Stimulated activated CD4-positive, alpha-beta T cell treated with anti-CD3 and anti-CD28 coated beads, Interleukin-15, amount 100 ng/mL, for 1 hour (primary cell): ENCODE measurements at places on chromosomes 7 and 10.

GRCh38 chr10:125006188-125006680, 64.3 kb downstream of the ZRANB1 start:
- no peak for DNase-seq

- DNase-seq = no peak
Observed at GRCh38 chr10:79981450-79982361, 32.8 kb upstream of the SFTPD start.

DNA sequence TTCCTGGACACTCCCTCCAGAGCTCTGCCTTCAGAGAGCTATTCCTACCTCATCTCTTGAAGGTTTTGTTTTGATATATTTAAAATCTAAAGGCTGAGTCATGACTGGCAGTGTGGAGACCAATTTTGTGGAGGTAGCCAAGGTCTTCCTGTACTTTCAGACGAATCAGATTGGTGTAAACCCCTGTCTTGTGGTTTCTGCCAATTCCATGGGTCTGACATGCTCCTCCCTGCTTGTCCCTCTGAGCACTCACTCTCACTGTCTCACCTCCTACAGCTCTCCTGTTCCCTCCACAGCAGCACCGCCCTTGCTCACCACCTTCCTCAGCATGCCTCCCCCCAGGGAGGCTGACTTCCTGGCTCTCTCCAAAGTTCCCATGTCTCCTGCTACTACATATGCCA, 179.8 kb downstream of the NPSR1 start:
- DNase-seq = no peak

- DNase-seq = no peak
Observed at GRCh38 chr7:20298486-20298901, 32.2 kb upstream of the ITGB8 start.

GRCh38 chr10:47259466-47259865, 40.5 kb upstream of the GDF10 start:
- DNase-seq = no peak

DNA sequence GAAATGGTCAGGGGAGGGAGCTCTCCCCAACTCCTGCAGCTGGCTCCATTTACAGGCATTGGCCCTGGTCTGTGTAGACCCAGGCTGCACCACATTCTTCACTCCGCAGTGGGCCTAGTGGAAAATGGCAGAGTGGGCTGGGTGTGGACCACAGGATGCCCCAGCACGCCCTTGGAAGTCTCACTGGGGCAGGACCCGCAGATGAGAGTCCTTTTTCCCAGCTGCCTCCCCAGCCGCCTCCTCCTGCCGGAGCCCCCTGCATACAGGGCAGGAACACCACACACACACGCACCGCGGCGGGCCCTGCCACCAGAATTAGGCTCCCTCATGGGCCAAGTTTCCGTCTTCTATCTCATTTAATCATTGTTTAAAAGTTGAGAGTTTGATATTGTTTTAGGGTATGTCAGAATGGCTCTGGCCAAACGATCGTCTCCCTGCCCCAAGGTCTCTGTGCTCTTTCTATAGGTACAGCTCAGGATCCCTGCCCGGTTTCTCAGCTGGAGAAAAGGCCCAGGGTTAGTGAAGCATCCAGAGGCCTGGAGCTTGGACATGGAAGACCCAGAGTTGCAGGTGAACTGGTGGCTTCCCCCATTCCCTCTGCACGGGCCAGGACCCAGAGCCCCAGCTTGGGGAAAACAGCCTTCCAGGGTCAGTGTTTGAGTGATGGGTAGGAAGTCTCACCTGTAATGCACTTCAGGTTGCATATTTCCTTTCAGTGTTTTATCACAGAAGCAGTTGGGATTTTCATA, 42.0 kb downstream of the ZNF467 start:
- DNase-seq = no peak

DNA sequence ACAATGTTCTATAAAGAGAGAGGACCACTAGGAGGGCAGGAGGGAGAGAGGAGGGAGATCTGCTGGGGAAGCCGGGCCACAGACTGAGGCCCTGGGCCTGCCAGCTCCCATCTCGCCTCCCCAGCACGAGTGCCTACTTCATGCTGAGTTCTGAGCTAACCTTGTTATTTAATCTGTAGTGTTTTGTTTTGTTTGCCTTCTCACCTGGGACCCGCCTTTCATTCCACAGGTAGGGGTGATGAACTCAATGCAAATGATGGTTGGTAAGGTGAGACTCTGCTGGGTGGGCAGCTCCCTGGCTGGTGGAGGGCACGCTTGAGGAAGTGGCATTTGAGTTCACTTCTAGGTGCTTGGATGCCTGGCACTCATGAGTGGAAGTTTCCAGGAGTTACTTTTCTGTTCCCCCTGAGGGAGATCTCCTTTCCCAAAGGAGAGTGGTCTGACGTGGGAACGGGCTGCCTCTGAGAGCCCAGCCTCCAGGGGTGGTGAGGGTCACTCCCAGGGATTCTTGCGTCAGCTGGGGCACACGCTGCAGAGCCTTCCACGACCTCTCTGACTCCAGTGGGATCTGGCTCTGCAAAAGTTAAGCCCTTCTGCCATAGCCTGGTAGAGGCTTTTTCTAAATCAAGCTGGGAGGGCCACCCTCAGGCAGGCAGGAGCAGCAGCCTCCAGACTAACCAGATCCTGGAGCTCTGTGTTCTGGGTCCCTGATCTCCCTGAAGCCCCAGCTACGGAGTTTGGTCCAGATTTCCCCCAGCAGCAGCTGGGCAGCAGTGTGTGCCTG, 22.4 kb downstream of the UBTD1 start:
- DNase-seq = no peak

DNA sequence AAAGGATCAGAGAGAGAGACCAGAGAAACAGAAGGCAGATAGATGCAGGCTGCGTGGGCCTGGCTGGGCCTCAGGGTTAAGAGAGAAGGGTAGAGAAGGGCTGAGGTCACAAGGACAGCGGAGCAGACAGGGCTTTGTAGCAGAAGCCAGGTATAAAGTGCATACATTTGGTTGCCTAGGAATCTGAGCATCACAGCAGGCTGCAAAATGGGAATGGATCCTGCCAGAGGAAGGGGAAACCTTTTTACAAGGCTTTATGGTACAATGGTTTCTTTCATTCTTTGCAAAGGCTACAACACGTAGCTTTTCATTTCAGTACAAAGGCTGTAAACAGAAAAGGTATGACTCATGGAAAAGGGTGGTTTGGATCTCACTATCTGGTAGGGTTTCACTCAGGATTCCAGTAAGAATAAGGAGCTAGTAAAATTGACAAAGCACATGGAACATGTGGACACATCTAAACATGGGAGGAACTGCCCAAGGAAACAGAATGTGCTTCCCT, 275.1 kb downstream of the DOCK4 start:
- DNase-seq = no peak

DNA sequence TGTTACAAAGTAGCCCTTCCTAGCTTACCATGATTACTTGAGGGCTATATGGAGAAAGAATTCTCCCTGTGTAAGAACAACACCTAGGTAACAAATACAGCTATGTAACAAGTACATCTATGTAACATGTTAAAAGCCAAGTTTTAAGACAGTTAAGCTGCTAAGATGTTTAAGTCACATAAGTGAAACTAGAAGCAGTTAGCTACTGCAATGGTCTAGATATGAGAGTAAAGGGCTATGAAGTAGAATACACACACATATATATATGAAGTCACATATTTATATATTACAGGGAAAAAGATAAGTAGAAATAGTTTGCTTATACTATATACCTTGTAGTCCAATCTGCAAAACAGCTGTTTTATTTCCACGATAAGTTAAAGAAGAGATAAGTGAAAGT, 14.4 kb downstream of the POT1 start:
- no peak for DNase-seq

DNA sequence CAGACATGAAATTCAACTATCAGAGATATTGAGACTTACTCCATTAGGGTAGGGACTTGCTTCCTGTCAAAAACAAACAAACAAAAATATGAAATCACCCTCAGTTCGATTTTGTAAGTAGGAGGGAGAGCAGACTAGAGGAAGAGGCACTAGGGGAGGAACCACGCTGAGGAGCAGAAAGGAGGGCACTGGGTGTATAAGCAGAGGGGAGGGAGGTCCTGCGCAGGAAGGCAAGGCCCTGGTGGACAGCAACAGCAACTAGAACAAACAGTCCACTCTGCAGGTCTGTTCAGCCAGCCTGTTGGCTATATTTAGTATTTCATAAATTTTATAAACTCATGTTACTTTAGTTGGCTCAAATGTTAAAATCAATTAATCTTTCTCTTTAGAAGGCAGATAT, 937.1 kb upstream of the C7orf33 start:
- no peak for DNase-seq

- no peak for DNase-seq
Observed at GRCh38 chr10:30014511-30014910, 44.9 kb downstream of the JCAD start.

GRCh38 chr7:116994611-116995010, 41.3 kb downstream of the ST7 start:
- no peak for DNase-seq

GRCh38 chr10:124348801-124349200, 69.9 kb downstream of the OAT start:
- no peak for DNase-seq
